Stimulated activated CD8-positive, alpha-beta memory T cell treated with anti-CD3 and anti-CD28 coated beads, Interleukin-4, amount 100 ng/mL, for 1 hour (primary cell): ENCODE measurements at places on chromosomes 4 and X.

DNA sequence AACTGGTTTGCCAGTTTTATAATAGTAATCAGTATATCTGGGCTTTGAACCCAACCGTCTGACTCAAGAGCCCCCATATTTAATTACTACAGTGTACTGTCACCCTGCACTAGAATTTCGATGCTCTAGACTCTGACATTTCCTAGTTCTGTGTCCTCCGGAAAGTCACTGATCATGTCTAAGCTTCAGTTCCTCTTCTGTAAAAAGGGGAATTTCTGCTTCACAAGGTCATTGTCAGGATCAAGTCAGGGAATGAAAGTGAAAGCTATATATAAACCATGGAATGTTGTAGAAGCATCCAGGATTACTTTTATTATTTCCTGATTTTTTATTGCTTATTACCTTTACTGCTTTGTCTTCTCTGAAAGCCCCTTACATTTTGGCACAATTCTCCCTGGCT, 4.0 kb upstream of the KCNIP4 start:
- no peak for DNase-seq

GRCh38 chr4:7027913-7028312, 15.3 kb upstream of the TADA2B start:
- DNase-seq: no peak

GRCh38 chr4:140289486-140289885, 84.0 kb upstream of the SCOC start:
- no peak for DNase-seq

GRCh38 chr4:122772311-122772710, 39.8 kb downstream of the BBS12 start:
- DNase-seq: no peak

GRCh38 chr4:5709207-5709575, 832 bp upstream of the EVC2 start:
- DNase-seq: no peak

- DNase-seq: no peak
These were observed 20.8 kb downstream of the SH3RF1 start for GRCh38 chr4:169249999-169250398.

DNA sequence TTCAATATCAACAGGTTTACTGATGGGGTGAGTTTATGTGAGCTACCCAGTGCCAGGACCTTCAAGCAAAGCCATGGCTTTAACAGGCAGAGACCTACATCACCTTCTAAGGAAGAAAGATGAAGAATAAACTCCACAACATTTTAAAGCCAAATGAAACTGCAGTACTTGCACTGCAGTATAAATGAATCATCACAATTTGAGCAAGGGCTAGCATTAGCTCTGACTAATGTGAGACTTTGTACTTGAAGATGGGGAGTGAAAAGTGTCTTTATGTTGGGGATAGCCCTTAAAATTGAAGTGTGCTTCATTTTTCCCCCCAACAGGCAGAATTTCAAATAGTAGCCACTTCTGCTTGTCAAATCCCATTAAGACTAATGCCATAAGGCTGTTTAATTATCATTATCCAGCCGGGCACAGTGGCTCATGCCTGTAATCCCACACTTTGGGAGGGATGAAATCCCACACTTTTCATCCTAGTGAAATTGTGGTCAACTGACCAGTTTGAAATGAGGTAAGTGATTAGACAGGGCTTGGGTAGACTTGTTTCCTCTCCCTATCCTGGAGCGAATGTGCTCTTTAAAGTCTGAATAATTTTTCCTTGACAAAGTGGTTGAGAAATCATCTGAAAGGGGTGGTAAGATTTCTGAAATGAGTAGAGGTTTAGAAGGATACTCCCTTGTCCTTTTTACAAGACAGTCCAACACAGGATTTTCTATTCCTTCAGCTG, 27.2 kb upstream of the GPR34 start:
- no peak for DNase-seq

DNA sequence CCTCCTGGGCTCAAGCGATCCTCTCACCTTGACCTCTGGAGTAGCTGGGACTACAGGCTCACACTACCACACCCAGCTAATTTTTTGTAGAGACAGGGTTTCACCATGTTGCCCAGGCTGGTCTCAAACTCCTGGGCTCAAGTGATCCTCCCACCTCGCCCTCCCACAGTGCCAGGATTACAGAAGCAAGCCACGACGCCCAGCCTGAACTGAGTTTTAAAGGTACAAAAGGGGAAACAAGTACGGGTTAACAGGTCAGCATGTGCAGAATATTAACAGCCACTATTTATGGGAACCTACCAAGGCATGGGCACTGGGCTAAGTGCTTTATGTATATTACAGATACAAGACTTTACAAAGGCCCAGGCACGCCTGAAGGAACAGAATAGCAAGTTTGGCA, 164.3 kb upstream of the GPC4 start:
- no peak for DNase-seq

- DNase-seq: no peak
These were observed 80.1 kb downstream of the SLC30A9 start for GRCh38 chr4:42070463-42070862.

- DNase-seq: no peak
These were observed at the start of gene ARMCX4 for GRCh38 chrX:101485212-101485949. TSS of gene ARMCX4 (plus strand) at chrX:101485456. CDS start at chrX:101488590, 3,134 bp downstream.

DNA sequence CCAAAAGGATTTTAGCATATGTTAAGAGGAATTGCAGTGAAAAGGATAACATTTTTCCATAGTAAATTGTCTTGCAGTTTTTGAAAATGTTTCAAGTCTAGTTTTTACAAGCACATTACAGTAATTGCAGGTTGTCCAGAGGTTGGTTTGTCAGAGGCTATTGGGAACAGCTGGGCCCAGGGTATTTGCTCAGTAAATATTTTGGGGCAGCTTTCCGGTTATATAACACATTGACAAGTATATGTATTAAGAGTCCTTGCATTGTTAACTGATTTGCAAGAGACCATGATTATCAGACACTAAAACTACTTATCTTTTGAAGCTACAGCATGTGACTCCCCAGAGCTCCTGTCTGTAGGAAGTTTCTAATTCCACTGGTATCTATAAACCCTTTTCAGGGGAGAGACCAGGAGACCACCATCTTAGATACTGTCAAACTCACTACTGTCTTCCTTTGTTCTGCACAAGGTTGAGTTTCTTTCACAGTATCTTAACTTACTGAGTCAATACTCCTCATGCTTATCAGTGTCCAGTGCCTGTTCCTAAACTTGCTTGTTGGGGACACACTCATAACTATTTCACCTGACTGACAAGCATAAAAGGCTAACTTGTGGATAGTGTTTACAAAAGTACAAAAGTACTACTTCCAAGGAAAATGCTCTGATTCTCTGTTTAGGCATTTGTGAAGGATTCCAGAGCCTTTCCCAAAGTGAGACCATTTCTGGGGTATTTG, 18.9 kb upstream of the RGN start:
- DNase-seq: no peak

DNA sequence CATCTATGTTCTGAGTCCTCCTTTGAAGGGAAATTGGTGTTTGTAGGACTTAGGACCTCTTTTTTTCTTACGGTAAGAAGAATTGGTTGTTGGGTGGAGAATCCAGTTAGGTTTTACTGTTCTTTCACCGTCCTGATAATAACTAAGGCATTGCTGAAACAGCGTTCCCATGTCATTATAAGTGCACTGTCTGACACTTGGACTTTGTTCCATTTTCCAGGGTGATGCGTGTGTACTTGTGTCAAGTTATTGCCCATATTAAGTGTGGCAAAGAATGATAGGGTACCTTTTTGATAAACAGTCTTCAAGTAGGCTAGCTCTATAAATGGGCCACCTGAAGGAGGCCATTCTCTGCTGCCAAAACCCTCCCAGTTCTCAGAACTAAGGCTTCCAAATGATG, 119.7 kb downstream of the AASDH start:
- DNase-seq: no peak

DNA sequence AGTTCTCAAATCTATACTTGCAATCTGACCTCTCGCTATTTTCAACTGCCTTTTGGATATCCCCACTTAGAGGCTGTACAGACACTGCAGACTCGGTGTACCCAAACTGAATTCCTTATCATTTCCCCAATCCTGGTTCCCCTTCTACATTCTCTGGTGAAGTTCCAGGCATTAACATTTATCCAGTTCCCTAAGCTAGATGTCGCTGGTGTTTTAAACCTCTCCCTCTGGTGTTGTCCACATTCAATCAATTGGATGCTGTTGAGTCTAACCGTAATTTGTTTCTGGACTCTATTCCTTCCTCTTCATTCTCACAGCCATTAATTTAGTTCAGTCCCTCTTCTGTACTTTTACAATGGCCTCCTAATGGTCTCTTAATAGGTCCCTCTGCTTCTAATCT, 7.2 kb upstream of the STK26 start:
- no peak for DNase-seq

- no peak for DNase-seq
These were observed 22.8 kb upstream of the CENPVL3 start for GRCh38 chrX:51641421-51642021.

GRCh38 chr4:155694100-155694785, 27.6 kb downstream of the GUCY1A1 start:
- no peak for DNase-seq

DNA sequence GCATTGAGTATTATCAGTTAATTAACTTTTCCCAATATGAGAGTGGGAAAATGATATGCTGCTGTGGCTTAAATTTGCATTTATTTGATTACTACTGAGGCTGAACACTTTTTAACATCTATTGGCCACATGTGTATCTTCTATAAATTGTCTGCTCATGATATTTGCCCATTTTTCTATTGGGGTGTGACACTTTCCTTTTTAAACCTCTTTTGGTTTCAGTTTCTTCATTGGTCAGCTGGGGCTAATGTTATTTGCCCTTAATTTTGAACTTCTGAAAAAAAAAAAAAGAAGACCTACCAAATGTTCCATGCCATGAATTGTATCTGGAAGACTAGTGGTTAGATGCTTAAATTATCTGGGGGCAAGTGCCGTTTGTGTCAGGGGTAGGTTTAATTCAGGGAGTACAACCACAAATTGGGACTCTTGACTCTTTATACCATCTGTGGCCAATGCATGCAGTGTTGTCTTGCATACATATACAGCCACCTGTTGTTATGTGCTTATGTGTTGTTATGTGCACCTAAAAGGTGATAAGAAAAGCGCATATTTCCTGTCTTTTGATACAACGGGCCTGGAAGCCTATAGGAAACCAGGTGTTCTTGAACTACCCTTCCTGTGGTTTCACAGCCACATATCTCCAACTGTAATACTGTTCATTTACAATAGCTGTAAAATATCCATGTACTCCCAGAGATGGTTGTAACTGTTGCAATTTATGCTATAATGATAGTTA, 49.0 kb downstream of the SH2D1A start:
- no peak for DNase-seq

GRCh38 chrX:120308959-120309872, 2.0 kb downstream of the TMEM255A start:
- DNase-seq: peak; percentile 48

DNA sequence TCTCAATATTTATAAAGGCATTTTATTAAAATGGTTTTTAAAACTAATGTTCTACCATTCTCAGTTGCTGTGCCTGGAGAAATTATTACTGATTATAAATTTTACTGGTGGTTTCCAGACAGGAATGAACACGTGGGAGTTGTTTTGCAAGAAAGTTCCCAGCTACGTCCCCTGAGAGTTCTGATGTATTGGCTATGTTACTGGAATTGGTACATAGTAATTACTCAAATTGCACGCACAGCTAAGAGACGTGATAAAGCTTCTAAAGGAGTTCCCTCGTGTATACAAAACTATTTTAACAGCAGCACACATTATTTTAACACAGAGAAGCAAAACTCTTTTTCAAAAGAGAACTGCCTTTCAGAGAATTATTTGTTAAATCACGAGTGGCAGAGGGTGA, 292.2 kb downstream of the NLGN4X start:
- no peak for DNase-seq

DNA sequence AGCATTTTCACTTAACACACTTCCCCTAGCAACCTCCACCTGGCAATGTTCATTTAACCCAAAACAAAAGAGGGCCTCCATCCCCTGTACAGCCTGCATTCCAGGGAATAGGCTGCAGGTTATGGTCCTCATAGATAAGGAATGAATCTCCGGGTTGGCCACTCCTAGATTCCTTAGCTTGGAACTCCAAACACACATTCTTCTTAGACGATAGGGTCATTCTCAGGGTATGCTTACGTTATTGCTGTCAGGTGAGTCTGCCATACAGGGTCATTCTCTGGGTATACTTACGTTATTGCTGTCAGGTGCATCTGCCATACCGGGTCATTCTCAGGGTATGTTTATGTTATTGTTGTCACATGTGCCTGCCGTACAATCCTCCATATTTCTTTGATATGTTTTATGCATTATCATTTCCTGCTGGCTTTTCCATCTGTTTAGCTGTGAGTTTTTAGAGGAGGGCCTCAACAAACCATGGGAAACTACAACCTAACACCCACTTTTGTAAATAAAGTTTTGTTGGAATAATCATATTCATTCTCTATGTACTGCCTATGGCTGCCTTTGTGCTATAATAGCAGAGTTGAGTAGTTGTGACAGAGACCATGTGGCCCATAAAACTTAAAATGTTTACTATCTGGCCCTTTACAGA, 8.2 kb upstream of the AFF1 start:
- DNase-seq: no peak

- DNase-seq: no peak
These were observed 63.8 kb downstream of the PTPN13 start for GRCh38 chr4:86657910-86658309.

GRCh38 chrX:150581093-150581775, 12.8 kb downstream of the MTM1 start:
- no peak for DNase-seq

- DNase-seq: no peak
These were observed 392.3 kb downstream of the ARHGAP24 start for GRCh38 chr4:85867271-85867670.

DNA sequence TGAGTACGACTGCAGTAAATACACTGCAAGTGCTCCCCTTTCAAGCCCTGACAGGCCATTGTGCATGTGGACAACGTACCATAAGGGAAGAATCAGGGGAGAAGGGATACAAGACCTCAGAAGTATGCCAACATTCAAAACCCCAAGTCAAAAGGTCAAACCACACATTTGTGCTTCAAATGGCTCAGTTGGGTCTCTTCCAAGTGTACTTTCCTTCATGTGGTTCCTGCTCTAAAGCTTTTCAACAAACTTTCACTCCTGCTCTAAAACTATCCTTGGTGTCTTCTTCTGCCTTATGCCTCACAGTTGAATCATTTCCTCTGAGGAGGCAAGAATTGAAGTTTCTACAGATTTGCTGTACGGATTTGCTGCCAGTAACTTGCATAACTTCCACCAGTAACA, 305.7 kb upstream of the SLIT2 start:
- DNase-seq: no peak

- DNase-seq: no peak
These were observed 54.6 kb upstream of the HHIP start for GRCh38 chr4:144591401-144591800.

- no peak for DNase-seq
These were observed 4.8 kb upstream of the SH2D1A start for GRCh38 chrX:124341396-124342132.

- DNase-seq: no peak
These were observed 109.2 kb upstream of the IGFBP7 start for GRCh38 chr4:57219431-57219830.

DNA sequence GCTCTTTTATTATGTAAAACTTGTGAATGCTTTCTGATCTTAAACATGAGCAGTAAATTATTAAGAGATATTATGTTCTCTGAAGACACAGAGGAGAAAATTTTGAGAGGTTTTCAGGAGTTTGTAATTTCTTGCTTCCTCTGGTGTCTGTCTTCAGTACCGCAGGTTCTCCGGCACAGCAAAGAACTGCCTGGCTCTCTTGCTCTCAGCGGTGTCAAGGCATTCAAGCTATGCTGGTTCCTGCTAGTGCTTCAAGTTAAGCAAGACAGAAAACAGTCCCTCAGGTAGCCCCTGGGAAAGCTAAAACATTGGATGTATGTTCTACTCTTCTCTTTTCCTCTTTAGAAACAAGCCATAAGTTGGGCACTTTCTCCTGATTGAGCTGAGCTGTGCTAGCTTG, 120.2 kb upstream of the CENPE start:
- DNase-seq: no peak
